ENCODE measurements at places on chromosomes 5 and 9.
A peak's percentile ranks its signal among the peaks of the same experiment; 100 is the strongest.

DNA sequence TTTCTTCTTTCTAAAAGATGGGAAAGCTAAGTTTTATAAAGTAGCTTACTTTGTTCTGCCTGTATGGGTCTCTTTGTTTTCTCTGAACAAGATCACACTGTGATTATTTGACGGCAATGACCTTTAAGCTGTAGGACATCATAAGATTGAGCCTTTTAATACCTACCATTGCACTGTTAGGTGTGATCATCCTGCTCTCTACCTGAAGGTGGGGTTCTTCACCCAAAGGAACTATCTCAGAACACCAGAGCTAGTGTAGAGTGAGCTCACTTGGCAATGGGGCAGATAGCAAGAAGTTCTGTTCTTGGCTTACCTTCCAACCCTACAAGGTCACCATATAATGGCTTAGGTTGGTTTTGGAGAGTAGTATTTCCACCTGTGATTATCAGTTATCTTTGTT is 200.2 kb downstream of the SPATA31D1 start:
- no peak for DNase-seq

GRCh38 chr9:8733131-8733954 is 933.8 kb upstream of the DMAC1 start:
- peak; percentile 42 for DNase-seq

GRCh38 chr9:89439571-89439970 is 58.3 kb downstream of the SEMA4D start:
- DNase-seq: no peak

GRCh38 chr5:77083088-77083487 is 4.0 kb downstream of the ZBED3 start:
- no peak for DNase-seq

GRCh38 chr9:31078175-31078574 is 1306.3 kb upstream of the ACO1 start:
- no peak for DNase-seq

DNA sequence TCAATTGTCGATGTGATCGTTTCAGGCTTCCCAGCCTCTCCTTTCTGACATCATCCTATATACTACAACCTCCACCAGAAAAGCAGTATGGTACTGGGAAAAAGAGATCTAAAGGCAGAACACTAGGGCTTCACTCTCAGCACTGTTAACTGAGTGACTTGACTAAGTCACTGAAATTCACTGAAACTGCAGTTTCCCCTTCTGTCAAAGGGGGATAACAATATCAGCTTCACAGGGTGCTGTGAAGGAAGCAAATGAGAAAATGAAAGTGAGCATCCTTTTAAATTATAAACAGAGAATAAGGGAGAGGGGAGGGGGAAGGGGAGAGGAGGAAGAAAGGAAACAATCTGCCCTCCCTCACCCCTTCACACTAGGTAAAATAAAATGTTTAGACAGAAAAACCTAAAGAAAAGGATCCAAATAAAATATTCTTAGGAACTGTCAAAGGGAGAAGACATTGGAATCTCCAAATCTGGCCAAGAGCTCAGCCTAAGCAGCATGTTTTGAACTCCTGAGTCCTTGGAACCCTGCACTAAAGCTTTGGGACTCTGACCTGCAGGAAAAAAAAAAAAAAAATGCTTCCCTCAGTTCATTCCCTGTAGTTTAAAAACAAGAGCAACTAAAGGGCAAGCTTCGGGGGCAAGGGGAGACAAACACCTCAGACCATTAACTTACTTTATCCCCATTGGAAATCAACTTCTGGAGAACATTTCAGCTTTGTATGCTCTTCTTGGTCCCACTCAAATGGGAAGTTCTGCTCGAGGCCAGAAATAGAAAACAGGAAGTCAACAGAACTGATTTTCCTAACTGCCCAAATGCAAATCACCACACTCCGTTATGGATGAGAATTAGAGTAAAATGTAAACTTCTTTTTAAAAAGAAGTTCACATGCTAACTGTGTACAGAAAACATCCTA is 178.3 kb downstream of the DEPDC1B start:
- DNase-seq: no peak

- no peak for DNase-seq
These were observed 1937.1 kb upstream of the CDH9 start for GRCh38 chr5:28975508-28975907.

DNA sequence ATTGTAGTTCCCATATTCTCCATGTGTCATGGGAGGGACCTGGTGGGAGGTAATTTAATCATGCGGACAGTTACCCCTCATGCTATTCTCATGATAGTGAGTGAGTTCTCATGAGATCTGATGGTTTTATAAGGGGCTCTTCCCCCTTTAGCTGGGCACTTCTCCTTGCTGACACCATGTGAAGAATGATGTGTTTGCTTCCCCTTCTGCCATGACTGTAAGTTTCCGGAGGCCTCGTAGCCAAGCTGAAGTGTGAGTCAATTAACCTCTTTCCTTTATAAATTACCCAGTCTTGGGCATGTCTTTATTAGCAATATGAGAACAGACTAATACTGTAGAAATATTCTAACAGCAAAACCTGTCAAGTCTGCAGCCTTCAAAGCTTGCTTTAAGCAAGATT is 293.2 kb downstream of the CTNND2 start:
- DNase-seq: no peak

- DNase-seq: no peak
These were observed 210.2 kb downstream of the SAXO1 start for GRCh38 chr9:18822850-18823249.

DNA sequence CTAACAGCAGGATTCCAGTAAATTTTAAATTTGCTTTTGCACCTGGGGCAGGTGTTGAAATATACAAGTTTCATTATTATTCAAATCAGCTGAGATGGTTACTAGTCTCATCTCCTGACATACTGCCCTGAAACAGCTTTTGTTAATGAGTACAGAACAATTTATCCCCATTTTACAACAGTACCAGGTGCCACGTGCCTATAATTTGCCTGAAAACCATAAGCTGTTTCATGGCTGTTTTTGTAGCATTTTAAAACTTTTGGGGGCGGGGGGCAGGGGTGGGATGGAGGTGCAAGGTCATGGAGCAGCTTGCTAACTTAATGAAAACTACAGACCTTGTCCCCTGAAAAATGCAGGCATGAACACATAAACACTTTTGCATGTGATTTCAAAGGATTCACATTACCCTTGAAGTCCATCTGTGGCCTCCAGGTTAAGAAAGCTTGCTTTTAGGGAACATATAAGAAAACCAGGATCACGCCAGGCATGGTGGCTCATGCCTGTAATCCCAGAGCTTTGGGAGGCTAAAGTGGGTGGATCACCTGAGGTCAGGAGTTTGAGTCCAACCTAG is 42.1 kb downstream of the TIMD4 start:
- DNase-seq: no peak

DNA sequence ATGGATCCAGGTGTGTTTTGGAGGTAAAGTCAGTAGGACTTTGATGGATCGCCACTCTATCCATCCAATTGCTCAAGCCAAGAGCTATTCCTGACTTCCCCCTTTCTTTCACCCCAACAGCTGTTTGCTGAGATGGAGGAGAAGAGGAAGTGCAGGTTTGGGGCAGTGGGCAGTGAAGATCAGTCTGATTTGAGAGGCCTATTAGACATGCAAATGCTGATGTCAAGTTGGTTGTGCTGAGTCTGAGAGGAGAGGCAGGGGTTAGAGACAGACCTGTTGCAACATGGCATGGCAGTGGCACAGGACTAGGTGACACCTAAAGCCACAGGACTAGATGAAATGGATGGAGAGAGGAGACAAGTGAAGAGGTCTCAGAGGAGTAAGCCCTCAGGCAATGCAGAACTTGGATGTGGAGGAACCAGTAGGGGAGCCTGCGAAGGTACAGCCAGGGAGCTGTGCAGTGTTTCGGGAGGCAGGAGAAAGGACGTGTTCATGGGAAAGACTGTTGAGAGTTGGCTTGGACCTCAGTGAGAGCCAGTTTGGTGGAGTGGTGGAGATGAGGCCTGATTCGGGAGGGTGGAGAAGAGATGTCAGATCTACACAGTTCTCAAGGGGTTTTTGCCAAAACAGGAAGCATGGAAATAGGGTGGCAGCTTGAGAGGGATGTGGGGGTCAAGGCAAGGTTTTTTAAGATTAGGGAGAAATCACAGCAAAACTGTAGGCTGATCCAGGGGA is 175.0 kb downstream of the MACROH2A1 start:
- DNase-seq: no peak

Data from SHP77 (cell line).